AML-193 (cell line): ENCODE measurements at places on chromosomes 3 and 15.
A peak's percentile ranks its signal among the peaks of the same experiment; 100 is the strongest.

DNA sequence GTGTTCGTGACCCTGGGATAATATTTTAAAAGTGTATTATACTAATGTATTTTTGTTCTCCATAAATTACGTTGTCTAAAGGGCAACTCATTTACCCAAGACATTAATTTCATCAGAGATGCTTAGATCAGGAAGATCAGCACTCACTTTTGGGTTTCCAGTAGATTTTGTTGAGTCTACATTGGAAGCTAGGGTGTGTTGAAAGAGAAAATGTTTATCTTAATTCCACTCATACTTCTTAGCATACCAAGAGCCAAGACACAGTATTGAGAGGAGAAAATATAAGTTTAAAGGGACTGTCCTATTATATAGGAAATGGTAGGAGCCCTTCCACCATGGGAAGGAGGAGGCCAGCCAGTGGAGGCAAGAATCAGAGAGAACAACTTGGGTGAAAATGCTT lies 412.9 kb upstream of the RGMA start:
- DNase-seq: no peak

GRCh38 chr3:49996016-49996415 lies 56.1 kb downstream of the RBM6 start:
- no peak for DNase-seq

- no peak for DNase-seq
These were observed 63.6 kb downstream of the PROS1 start for GRCh38 chr3:93910097-93910496.

GRCh38 chr3:152203652-152204051 lies 65.1 kb upstream of the MBNL1 start:
- DNase-seq: no peak

DNA sequence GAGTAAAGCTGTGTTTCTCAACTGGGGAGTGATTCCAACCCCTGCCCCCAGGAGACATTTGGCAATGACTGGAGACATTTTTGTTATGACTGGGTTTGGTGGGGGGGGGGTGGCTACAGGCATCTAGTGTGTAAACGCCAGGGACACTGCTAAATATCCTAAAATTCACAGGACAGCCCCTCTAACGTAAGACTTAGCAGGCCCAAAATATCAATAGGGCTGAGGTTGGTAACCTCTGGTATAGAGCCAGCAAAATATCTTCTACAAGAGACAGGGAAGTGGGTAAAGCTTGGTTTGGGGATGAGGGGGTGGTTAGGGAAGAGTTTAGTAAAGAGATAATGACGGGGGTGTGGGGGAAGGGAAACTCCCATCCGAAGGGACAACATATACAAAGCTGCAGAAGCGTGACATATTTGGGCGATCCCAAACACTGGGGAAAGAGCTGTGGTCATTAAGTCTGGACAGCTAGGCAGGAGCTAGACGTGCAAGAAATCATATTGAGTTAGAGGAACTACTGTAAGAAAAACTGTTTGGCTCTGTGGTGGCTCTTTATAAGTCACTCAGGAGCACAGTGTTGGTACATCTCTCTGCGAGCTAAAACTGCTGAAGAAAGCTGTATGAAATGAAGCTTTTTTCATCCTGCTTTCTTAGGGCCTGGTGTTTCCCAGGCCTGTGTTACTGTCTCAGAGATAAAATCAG lies 697 bp upstream of the TRIM69 start:
- peak; percentile 72 for DNase-seq

GRCh38 chr3:94162700-94163099 lies 99.8 kb downstream of the NSUN3 start:
- no peak for DNase-seq

DNA sequence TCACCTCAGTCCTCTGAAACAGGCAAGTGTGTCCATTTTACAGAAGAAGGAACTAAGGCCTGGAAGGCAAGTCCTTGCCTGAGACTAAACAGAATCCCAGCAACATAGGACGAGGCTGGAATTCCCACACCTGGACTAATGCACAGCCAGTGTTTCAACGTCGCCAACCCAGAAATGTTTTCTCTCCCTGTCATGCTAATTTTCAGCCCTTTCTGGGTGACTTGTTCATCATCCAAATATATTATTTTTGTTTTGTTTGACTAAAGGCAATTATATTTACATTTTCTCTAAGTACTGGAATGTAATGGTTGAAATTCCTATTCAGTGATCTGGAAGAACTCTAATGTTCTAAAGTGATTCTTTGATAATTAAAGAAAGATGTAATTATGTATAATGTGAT lies 51.8 kb downstream of the BTD start:
- no peak for DNase-seq

GRCh38 chr15:68565726-68566125 lies 13.1 kb upstream of the CORO2B start:
- no peak for DNase-seq

DNA sequence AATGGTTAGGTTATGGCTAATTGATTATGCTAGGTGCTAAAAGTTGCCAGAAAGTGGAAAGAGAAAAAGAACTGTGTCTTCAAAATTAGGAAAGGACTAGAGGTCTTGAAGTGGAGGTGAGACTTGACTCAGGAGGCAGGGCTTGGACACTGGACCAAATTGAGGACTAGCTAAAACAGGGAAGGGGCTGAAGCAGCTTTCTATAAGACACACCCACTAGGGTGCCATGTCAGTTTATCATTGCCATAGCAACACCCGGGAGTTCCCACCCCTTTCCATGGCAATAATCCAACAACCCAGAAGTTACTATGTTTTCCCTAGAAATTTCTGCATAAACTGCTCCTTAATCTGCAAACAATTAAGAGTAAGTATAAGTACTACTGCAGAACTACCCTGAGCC lies 42.9 kb upstream of the MITF start:
- DNase-seq: no peak

- DNase-seq: no peak
These were observed 80.6 kb downstream of the OXSM start for GRCh38 chr3:25870452-25870851.

GRCh38 chr3:195118671-195119070 lies 152.3 kb downstream of the XXYLT1 start:
- DNase-seq: no peak

DNA sequence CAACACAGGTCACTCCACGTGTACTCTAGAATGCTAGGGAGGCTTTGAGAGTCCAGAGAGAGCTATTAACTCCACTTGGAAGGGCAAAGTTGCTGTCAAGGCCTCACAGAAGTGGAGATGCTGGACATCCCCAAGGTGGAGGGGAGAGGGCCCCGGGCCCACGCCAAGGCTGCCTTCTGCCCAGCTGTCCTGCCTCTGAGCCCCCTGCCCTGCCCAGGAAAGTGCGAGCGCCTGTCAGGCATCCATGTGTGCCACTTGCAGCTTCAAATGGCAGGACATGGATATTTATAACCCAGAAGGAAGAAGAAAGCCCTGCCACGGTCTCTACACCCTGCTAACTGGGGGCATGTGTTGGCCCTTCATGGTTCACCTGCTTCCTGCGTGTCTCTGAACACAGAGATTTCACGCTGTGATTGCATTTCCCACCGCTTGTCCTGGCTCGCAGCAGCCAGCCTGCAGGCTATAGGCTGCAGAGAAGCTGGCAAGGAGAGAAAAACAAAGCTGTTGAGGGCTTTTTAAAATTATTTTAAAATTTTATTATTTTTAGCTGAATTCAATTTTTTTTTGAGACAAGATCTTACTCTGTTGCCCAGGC lies 17.0 kb downstream of the ANKDD1A start:
- DNase-seq: no peak

DNA sequence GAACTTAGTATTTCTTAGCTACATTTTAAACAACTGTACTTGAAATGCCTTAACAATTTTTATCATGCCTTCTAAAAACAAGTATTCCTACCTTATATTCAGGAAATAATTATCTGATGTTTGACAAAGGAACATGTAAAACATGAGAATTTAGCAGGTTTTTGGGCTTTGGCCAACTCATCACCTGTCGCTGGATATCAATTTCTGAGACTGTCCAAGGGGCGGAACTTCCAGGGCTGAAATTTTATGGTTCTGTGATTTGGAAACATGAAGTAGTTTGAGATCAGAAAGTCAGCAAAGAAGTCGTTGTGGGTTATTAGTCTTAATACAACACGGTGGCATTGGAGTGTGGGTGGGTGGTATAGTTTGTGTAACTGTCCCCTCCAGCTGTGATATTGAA lies 282.2 kb upstream of the LRRN1 start:
- DNase-seq: no peak

DNA sequence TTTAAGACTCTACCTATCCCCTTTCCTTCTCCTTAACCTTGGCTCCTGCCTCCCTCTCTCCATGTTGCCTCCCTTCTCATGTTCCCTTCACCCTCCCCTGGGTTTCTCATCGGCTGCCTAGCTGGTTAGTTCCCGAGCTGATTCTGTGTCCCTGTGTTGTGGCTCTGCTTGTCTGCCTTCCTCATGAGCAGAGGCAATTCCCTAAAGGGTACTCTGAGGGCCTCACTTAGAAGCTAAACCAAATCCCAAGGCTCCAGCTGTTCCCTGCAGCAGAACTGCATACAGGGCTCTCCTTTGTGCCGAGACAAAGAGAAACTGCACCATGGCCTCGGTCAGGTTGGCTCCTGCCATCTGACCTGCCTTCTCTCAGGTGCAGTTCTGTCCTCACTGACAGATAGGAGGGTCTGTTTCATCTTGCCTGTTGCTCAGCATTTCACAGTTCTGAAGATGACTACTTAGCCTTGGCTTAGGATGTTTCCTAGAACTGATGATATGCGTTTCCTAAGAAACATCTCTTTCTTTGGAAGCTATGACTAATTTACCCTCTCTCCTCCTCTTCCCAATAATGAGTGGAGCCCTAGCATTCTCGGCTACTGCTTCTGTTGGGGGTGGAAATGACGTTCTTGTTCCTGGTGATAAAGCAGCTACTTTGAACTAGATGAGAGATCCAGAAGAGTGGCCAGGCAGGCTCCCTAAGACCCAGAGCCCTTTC lies 27.1 kb downstream of the DUOX1 start:
- DNase-seq: no peak

GRCh38 chr3:114847564-114847963 lies 299.5 kb downstream of the ZBTB20 start:
- DNase-seq: no peak

- DNase-seq: no peak
These were observed 50.9 kb downstream of the MYL3 start for GRCh38 chr3:46812237-46812791.

DNA sequence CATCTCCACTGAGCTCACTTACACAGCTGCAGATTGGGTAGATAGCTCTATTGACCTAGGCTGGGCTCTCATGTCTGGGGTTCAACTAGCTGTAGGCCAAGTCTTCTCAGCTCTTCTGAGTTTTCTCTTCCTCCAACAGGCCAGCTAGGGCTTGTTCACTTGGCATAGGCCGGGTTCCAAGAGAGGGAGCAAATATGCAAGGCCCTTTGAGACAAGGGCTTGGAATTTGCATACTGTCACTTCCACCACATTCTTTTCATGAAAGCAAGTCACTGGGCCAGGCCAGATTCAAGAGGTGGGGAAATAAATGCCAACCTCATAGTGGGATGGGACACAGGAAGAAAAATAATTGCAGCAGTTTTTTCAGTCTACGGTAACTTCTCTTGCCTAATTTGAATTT lies 25.2 kb downstream of the PIGB start:
- no peak for DNase-seq

DNA sequence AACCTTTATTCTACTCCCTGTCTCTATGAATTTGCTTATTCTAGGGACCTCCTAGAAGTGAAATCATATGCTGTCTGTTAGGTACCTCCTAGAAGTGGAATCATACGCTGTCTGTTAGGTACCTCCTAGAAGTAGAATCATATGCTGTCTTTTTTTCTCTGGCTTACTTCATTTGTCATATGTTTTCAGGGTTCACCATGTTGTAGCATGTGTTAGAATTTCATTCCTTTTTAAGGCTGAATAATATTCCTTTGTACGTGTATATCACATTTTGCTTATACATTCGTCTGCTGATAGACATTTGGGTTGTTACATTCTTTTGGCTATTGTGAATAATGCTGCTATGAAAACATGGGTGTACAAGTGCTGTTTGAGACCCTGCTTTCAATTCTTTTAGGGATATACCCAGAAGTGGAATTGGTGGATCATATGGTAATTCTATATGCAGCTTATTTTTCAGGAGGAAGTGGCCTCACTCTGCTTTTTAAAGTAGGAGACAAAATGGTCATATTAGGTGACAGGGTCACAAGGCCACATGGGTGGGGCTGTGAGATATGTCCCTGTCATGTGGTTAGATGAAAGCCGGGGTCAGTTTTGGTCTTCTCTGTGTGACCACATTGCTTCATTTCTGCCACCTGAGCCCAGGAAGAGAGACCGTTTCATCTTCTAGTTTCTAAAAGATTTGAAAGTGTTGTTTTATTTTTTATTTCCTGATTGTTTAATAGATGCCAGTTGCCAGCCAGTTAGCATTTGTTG lies 76.7 kb downstream of the FLNB start:
- DNase-seq: no peak

- DNase-seq: no peak
These were observed 112.1 kb upstream of the LPP start for GRCh38 chr3:188041895-188042294.

GRCh38 chr3:23996095-23996524 lies 51.0 kb downstream of the NR1D2 start:
- DNase-seq: no peak

DNA sequence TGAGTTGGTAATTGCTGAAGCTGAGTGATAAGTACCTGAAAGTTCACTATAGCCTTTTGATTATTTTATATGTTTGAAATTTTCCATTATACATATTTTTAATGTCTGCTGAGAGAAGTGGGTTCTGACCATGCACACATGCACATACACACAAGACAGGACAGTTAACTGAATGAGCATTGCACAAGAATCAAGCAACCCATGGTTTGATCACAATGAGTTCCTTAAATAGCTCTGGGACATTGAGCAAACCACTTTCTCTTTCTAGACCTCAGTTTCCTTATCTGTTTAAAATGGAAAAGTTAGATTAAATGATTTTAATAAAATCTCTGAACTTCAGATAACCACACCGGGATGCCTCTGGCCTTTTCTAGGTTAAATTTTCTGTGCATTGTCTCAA lies 26.7 kb downstream of the SNTN start:
- peak; percentile 87 for DNase-seq

GRCh38 chr15:63384906-63385305 lies 3.3 kb upstream of the CA12 start:
- DNase-seq: no peak

- DNase-seq: no peak
These were observed 177.5 kb downstream of the RORA start for GRCh38 chr15:61051569-61052031.

DNA sequence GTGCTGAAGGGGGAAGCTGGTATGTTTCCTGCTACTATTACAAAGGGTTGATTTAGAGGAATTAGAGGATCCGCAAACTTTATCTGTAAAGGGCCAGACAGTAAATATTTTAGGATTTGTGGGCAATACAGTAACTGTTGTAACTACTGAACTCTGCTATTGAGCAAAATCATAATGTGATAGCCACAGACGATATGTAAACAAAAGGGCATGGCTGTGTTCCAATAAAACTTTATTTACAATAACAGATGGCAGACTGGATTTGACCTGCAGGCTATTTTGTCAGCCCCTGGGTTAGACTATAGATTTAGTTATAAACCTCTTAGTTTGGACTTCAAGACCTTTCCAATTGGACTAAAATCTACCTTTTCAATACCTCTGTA lies 27.8 kb upstream of the KCNMB2 start:
- no peak for DNase-seq

- no peak for DNase-seq
These were observed 626.1 kb downstream of the CADM2 start for GRCh38 chr3:85584779-85585356.
